Activated CD4-positive, alpha-beta T cell treated with anti-CD3 and anti-CD28 coated beads for 4 hours (primary cell): ENCODE measurements at places on chromosomes 13 and 19.

GRCh38 chr13:34513526-34513925 lies 428.5 kb upstream of the NBEA start:
- no peak for DNase-seq

- no peak for DNase-seq
These were observed 180.9 kb upstream of the ZNF507 start for GRCh38 chr19:32164384-32164992.

DNA sequence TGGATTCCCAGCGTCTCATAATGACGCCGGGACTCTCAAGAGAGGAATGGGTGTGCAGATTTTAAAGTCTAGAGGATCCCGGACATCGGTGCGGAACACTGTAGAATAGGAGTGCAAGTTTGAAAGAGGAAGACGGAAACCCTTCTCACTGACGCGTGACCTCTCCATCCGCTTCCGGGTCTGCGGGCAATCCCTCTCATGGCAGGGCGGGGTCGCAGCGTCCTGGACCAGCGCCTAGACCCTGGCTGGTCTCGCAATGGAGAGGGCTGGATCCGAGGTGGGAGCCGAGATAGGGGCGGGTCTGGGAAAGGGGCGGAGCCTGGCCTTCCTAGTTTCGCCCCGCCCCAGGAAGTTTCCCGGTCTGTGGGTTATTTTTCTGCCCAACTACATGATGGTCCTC lies 4.6 kb upstream of the ZNF845 start:
- no peak for DNase-seq

- DNase-seq = peak; percentile 24
These were observed 846 bp upstream of the PRKACA start for GRCh38 chr19:14118165-14119051.

DNA sequence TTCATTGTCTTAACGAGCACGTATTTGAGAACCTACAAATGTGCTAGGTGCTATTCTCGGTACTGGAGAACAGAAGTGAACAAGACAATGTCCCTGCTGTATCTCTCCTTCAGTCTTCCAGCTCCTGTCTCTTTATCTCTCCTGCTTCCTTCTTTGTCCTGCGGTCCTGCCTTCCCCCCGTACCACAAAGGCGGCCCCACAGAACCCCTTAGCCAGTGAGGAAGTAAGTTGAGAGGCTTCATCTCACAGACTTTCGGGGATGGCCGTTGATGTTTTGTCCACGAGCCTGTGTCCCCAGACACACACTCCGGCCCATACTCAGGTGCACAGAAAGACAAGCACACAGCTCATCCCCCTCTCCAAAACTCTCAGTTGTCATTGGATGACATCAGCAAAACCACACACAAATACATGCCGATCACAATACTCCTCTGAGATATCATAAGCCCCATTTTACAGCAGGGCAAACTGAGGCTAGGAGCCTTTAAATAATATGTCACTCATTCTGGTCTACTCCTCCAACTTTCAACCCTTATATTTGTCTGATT lies 507 bp upstream of the SWSAP1 start:
- DNase-seq = no peak

DNA sequence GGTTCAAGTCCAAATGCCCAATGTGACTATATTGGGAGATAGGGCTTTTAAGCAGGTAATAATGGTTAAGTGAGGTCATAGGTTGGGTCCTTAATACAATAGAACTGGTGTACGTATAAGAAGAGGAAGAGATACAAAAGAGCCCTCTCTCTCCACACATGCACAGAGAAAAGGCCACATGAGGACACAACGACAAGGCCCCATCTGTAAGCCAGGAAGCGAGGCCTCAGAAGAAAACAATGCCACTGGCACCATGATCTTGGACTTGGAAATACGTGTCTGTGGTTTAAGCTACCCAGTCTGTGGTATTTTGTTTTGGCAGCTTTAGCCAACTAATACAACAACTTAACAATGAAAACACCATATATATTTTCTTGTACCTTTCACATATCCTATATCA lies 23.4 kb upstream of the RFC3 start:
- no peak for DNase-seq

GRCh38 chr19:3281026-3281425 lies 56.6 kb downstream of the CELF5 start:
- no peak for DNase-seq

GRCh38 chr19:661427-662196 lies 1.4 kb downstream of the RNF126 start:
- peak; percentile 64 for DNase-seq

DNA sequence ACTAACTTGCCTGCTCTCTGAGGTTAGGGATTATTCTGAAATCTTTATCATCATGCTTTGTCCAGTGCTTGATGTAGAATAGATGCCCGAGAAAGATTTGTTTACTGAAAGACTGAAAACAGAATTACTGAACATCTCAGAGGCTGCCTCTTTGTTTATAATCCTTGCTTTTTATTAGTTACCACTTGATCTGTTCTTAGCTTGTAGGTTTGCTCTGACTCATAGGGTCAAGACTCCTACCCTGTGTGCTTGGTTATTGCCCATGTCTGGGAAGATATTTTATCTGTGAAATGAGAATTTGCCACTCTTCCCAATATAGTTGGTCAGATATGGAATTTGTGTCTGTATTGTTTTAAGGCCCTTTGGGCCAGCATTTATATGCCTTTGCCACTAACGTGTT lies 675.3 kb downstream of the DIAPH3 start:
- no peak for DNase-seq
